ENCODE measurements at places on chromosomes 16 and 17. TPM values are rescaled to one million over a fixed set of nuclear protein-coding genes. Genes with fewer than 3 reads are reported as not detected.
A peak's percentile ranks its signal among the peaks of the same experiment; 100 is the strongest.

GRCh38 chr17:57946798-57947358 lies 8.3 kb downstream of the CUEDC1 start:
- H3K27me3 ChIP-seq: peaks cover 35% of the 10 kb centered on the region
- peaks cover 32% of the 10 kb centered on the region for H3K4me1 ChIP-seq
- peak; percentile 83 for DNase-seq
- H3K27ac ChIP-seq: no peak overlapping the region

DNA sequence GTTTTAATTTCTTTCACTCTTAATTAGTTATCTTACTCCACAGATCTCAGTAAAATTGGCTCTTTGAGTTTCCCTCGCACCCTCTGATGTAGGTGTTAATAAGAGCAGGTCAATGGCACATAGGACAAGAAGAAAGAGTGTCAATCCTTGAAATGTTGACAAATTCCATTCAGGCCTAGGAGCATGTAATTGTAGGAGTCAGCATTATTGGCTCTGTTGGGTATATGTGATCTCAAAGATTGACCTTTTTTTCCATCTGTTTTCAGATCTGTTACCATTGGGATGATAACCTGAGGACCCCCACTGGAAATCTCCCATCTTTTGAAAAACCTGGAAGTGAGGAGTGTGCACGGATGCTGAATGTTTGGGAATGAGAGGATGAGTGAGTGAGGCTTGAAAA lies 11.8 kb upstream of the TBKBP1 start:
- no peak overlapping the region for H3K4me3 ChIP-seq
- no peak for DNase-seq
- no peaks in the 10 kb centered on the region for H3K27me3 ChIP-seq
- H3K4me1 ChIP-seq: peaks cover 20% of the 10 kb centered on the region
- no peak overlapping the region for H3K27ac ChIP-seq
- peaks cover 81% of the 10 kb centered on the region for H3K36me3 ChIP-seq

GRCh38 chr16:84999857-85000480 lies 11.4 kb downstream of the ZDHHC7 start:
- no peak for DNase-seq
- no peaks in the 10 kb centered on the region for H3K27me3 ChIP-seq
- no peak overlapping the region for H3K27ac ChIP-seq
- peaks cover 34% of the 10 kb centered on the region for H3K4me1 ChIP-seq

DNA sequence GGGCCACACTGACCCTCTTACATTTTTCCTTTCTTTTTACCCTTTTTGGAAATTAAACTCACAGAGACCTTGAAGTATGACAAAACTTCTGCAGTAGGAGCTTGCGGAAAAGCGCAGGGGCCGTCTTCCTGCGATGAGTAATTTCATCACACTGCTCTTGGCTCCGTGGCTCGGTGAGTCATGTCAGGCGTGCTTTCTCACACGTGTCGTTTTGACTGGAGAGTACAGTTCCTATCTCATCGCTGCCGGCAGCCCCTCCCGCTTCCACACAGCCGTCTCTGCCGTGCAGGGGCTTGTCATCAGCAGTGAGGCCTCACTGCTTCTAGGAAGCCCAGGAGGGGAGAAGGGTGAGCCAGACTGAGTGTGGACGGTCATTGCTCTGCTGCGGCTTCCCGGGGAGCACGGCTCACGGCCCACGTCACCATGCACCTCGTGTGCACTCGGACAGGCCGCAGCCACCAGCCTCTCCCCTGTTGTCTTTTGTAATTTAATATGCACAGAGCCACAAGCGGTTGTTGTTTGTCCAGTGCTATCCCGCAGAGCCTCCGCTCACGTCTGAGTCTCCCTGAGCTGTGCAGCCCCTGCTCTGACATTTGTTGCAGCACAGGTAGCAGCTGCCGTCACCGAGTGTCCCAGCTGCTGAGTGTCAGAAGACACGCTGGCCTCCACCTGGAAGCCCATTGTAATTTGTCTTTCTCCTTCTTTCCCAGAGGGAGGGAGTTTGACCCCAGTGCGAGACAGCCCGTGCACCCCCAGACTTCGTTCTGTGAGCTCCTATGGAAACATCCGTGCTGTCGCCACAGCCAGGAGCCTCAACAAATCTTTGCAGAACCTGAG lies 99.4 kb upstream of the CHMP6 start:
- peaks cover 78% of the 10 kb centered on the region for H3K36me3 ChIP-seq
- H3K4me3 ChIP-seq: peak overlapping the region; percentile 82

GRCh38 chr17:4969047-4969550 lies 1.5 kb upstream of the SPAG7 start:
- H3K27me3 ChIP-seq: no peaks in the 10 kb centered on the region
- H3K4me1 ChIP-seq: peaks cover 12% of the 10 kb centered on the region
- no peak overlapping the region for H3K27ac ChIP-seq
- no peak overlapping the region for H3K4me3 ChIP-seq

GRCh38 chr16:77551357-77551756 lies 116.5 kb upstream of the ADAMTS18 start:
- H3K4me1 ChIP-seq: no peaks in the 10 kb centered on the region
- no peaks in the 10 kb centered on the region for H3K36me3 ChIP-seq
- no peaks in the 10 kb centered on the region for H3K27me3 ChIP-seq
- H3K4me3 ChIP-seq: no peak overlapping the region

- peaks cover 39% of the 10 kb centered on the region for H3K36me3 ChIP-seq
- H3K27ac ChIP-seq: no peak overlapping the region
- H3K4me1 ChIP-seq: peaks cover 3% of the 10 kb centered on the region
- no peak overlapping the region for H3K4me3 ChIP-seq
- no peak for DNase-seq
Measured at GRCh38 chr16:50298075-50298460, 31.7 kb downstream of the ADCY7 start.

- H3K27me3 ChIP-seq: peaks cover 4% of the 10 kb centered on the region
- H3K4me1 ChIP-seq: peaks cover 64% of the 10 kb centered on the region
- peak overlapping the region; percentile 59 for H3K27ac ChIP-seq
Measured at GRCh38 chr17:34378664-34379101, 15.7 kb upstream of the CCL1 start.

DNA sequence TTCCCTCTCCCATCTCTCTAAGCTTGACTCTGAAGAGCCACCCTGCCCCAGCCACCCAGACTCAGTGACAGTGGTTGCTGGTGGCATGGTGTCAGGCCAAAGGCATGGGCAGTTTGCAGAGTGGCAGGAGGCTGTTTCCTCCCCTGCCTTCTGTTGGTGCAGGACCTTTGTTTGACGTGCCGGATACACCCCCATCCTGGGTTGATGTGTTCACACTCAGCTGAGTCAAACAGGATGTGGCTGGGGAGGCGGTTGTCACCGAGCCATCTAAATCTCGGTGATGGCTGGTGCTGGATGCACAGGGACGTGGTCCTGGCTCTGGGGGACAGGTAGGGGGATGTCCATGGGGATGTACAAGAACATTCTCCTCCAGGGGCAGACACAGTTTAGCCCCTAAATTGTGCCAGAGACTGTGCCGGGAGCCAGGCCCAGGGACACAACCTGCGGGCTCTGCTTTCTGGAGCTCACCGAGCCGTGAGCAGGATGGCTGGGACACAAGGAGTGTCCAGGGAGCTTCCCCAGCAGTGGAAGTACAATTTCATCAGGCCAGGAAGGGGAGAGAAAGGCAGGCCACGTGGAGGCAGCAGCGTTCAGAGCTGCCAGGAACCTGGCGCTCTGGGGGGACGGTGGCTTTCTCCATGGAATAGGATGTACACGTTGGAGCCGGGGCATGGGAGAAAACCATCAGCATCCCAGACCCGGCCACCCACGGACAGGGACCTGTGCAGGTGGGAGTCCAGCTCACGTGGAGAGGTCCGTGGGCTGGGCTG lies 264.2 kb downstream of the SEC14L1 start:
- H3K4me3 ChIP-seq: peak overlapping the region; percentile 95
- H3K4me1 ChIP-seq: peaks cover 85% of the 10 kb centered on the region
- no peaks in the 10 kb centered on the region for H3K27me3 ChIP-seq
- peaks cover 41% of the 10 kb centered on the region for H3K36me3 ChIP-seq
- peak; percentile 95 for DNase-seq

GRCh38 chr17:27644586-27644985 lies 13.6 kb downstream of the LGALS9 start:
- H3K4me3 ChIP-seq: no peak overlapping the region
- H3K4me1 ChIP-seq: peaks cover 4% of the 10 kb centered on the region
- no peak overlapping the region for H3K27ac ChIP-seq
- peaks cover 36% of the 10 kb centered on the region for H3K36me3 ChIP-seq
- H3K27me3 ChIP-seq: no peaks in the 10 kb centered on the region

DNA sequence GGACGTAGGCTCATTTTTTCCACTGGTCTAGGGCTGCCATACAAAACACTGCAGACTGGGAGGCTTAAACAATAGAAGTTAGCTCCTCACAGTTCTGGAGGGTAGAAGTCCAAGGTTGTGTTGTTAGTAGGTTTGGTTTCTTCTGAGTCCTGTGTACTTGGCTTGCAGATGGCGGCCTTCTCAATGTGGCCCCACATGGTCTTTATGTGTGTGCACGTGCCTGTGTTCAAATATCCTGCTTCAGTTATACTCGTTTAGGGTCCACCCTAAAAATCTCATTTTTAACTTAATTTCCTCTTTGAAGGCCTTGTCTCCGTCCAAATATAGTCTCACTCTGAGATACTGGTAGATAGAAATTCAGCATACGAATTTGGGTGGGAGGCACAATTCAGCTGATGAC lies 542.4 kb downstream of the HAPSTR1 start:
- no peaks in the 10 kb centered on the region for H3K27me3 ChIP-seq
- H3K4me1 ChIP-seq: no peaks in the 10 kb centered on the region
- H3K27ac ChIP-seq: no peak overlapping the region
- DNase-seq: no peak
- H3K4me3 ChIP-seq: no peak overlapping the region

DNA sequence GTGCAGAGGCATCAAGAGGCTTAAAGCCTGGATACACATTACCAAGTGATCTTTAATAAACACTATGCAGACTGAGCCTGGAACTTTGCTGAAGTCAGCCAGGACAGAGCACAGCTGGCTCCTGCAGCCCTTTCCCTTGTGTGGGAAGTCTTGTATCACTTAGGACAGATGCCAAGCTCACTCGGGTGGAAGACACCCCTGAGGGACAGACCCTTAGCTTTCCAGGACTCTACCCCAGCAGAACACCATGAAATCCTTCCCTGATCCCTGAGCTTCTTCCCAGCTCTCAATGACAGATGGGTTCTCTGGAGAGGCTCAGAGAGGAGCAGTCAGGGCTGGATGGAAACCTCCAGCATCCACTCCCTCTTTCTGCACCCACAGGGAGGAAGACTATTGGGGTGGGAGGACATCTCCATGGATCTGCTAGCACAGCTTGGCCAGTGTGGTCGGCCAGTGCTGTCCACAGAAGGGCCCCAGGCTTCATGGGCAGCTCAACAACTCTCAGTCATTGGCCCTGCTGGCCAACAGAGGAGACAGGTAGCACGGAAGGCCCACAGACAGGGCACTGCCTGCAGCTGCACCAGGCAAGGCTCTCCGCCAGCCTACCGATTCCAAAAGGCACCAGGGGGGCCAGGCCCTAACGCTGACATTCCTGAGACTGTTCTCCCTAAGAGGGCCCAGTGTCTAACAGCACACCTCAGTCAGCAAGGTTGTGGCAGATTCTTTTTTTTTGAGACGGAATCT lies 15.9 kb downstream of the RAB5C start:
- H3K27me3 ChIP-seq: no peaks in the 10 kb centered on the region
- DNase-seq: no peak

Gene SMTNL2
- total RNA-seq: not detected

Gene ANKFY1
- 53.6 TPM for total RNA-seq

Gene KRT39
- total RNA-seq: not detected

Gene CLEC3A
- not detected for total RNA-seq

Gene CFAP52
- total RNA-seq: not detected

Gene PLEKHM1
- 34.3 TPM for total RNA-seq

Gene VMO1
- not detected for total RNA-seq

Gene SLC5A11
- not detected for total RNA-seq
